ENCODE measurements at places on chromosomes 1 and 21.

- DNase-seq: no peak
Observed at GRCh38 chr1:204003536-204003935, 69.4 kb upstream of the SOX13 start.

GRCh38 chr1:7561331-7561921 is 209.7 kb upstream of the VAMP3 start:
- no peak for DNase-seq

GRCh38 chr1:233102341-233102740 is 151.9 kb downstream of the NTPCR start:
- no peak for DNase-seq

DNA sequence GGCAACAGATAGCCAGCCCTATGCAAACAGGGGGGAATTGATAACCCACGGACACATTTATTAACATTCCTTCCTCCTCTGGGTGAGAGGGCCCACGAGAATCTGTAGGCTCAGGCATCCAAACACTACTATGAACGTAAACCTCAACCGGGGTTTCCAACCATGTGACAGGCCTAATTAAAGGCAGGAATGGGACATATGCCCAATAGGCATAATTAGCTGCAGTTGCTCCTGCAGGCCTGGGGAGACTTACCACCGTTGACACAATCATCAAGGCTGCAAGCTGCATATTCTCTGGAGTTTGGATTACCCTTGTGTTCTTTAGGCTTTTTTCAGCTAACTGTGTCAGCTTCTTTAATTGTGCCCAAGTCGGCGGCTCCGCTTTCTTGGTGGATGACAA is 22.2 kb upstream of the GBP1 start:
- no peak for DNase-seq

DNA sequence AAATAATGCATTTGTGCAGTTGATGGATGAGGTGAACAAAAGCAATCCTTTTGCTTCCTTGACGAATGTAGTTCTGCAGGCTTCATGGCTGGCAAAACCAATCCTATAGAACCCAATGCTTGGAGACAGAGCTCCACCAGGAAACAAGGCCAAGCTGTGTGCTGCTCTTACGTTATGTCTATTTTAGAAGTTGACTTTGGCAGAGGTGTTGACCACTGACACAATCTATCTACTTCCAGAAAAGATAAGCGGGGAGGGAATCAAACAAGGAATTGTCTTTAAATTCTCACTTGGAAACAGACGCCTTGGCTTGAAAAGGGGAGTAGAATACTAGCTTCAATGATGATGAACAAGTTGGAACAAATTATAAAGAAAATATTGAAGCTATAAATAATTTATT is 211.2 kb downstream of the SETD4 start:
- no peak for DNase-seq

Data from NCI-H1092 treated with DMSO at 0.1 percent for 48 hours (cell line).